Mesenchymal stem cell (in vitro differentiated cells and primary cell): ENCODE measurements at places on chromosomes 5 and 9.

DNA sequence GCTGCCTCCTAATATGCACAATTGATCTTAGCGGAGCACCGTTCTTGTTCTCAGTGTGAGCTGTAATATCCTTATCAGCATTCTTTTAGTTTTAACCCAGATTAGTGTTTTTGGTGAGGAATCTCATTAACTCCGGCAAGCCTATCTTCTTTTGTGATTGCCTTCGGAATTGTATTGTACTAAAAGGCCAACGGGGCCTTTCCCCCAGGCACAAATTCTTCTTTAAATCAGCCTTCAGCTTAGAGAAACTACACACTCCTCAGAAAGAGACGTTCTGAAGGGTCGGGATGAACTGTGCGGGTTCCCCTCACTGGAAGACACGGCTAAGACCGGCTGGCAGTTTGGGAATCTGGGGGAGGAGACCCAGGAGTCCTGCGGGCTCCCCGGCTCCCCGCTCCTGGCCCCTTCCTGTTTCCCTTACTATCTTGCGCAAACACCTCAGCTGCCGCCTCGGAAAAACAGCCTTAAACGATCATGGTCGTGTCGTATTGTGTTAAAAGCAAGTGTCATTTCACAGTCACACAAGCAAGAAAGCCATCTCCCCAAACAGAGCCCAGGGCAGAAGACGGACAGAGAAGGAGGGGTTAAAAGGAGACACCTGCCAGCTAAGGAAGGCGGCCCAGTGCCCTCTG lies 353.1 kb upstream of the IRX2 start:
- DNase-seq, result no peak

GRCh38 chr5:176819476-176819875 lies 9.1 kb downstream of the UNC5A start:
- DNase-seq, result no peak

GRCh38 chr5:172743112-172743959 lies 27.7 kb downstream of the DUSP1 start:
- DNase-seq, result peak; percentile 74

DNA sequence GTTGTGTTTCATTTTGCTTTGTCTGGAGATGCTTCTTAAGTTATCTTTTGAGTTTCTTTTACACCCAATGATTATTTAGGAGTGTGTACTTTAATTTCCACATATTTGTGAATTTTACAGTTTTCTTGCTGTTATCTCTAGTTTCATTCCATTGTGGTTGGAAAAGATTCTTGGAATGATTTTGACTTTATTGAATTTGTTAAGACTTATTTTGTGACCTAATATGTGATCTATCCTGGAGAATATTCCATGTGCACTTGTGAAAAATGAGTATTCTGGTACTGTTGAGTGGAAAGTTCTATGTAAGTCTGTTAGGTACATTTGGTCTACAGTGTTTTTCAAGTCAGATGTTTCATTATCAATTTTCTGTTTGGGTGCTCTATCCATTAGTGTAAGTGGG lies 24.4 kb upstream of the GRAMD2B start:
- DNase-seq, result no peak

- no peak for DNase-seq
Measured at GRCh38 chr5:122701640-122702523, 73.0 kb upstream of the SNX2 start.

GRCh38 chr5:168747987-168748777 lies 169.0 kb upstream of the PANK3 start:
- no peak for DNase-seq
